ENCODE measurements at places on chromosomes 5 and 9.

DNA sequence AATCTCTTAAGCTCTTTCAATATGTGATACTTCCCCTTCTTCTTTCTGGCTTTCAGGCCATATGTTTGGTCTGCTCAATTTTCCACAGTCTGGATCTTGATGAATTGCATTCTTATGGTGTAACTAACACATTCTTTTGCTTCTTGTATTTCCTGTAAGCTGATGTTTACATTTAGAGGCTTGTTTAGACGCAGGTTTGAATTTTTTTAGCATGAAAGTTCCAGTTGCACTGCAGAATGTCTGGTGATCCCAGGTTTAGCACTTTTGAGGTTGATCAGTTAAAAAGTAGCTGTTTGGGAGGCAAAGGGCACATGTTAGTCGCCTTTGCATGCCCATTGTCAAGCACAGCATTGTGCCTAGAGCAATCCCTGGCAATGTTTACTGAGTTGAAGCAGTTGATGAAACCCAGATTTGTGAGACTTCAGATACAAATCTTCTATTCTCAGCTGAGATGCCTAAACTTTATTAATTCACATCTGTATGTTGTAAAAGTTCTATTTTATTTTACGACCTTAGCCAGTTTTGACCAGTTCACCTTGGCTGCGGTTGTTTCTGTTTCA is 59.6 kb upstream of the SPATA31C2 start:
- DNase-seq, result no peak

- no peak for DNase-seq
Observed at GRCh38 chr9:113755433-113755832, 120.7 kb upstream of the ZNF618 start.

- DNase-seq, result no peak
Observed at GRCh38 chr9:135098400-135099105, 11.1 kb downstream of the OLFM1 start.

DNA sequence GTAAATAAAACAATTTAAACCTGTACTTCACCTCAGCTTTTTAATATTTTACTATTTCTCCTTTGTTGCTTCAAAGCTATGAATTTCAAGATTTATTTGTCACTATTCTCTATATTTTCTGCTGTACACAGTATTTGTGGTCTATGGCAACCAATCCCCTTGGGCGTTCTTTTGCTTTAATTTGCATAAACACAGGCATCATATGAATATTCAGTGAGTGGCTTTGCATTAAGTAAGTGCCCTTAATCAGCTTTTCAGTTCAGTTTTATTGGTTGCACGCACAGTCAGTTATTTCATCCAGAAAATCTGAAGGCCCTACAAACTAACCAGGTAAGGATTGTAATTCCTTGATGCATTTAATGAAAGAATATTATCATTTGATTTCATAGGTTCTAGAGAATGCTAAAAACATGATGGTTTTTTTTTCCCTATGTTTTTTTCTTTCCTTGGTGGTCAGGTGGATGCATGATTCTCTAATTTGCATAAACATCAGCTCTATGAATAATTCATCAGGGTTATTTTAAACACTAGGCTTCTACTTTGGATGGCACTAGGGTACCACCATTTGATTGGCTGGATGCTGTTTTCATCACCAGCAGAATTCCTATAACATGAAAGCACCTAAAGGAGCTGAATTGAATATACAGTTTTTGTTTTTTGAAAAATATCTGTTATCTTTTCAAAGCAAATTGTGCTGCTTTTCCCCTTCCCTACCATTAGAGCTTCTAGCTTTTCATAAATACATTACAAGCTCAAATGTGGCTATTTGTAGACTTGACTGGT is 249.2 kb upstream of the CCNH start:
- DNase-seq, result no peak

DNA sequence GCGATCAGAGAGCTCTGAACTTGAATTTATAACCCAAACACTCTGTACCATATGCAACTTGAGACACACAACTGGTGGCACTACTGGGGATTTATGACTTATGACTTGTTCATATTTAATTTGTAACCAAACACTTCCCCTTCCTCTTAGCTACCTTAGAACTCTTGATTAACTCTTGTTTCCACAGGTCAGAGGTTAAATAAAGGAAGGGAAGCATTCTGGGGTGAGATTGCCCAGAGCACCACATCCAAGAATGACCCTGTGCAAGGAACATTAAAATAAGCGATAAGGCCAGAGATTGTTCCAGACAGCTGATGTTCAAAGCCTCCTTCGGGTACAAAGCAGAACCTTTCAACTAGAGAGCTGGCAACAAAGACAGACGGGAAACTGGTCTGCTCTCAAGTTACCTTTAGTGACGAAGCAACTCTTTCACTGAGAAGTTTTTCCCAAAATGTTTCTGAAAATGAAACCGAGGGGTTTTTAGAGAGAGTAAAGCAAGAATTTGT is 242.6 kb downstream of the DENND1A start:
- DNase-seq, result no peak

- DNase-seq, result no peak
Observed at GRCh38 chr9:98709968-98710965, 1.5 kb upstream of the GABBR2 start.

GRCh38 chr9:134139081-134139480 is 3.2 kb downstream of the WDR5 start:
- DNase-seq, result no peak

- DNase-seq, result no peak
Observed at GRCh38 chr5:77266291-77266690, 55.8 kb downstream of the PDE8B start.

DNA sequence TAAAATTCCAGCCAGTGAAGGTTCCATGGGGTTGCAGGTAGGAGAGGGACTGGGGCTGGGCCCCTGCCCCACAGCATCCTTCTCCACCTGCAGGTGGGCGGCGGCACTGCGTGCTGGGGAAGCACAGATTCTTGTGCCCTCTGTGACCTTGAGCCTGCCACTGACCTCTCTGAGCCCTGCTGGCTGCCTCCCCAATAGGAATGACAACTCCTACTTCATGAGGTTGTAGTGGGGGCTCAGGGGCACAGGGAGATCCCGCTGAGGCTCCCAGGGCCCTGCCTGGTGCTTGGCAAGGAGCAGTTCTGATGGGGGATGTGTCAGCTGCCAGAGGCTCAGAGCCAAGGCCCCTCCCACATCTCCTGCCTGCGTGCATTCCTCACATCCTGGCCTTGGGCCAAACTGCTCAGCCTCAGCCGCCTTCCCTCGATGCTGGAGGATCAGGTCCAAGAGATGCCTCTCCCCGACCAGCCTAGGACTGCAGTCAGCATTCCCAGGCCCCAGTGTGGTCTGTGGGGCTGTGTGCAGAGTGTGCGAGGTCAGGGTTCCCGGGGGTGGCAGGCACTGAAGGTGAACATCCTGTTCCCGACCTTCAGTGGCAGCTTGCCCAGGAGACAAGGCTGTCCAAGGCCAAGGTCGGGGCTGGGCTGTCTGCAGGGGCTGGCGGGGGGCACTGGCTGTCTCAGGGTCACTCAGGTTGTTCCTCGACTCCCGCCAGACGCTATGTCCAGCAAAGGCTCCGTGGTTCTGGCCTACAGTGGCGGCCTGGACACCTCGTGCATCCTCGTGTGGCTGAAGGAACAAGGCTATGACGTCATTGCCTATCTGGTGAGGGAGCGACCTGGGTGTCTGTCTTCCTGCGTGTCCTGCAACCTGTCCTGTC is 7.0 kb downstream of the ASS1 start:
- DNase-seq, result no peak

DNA sequence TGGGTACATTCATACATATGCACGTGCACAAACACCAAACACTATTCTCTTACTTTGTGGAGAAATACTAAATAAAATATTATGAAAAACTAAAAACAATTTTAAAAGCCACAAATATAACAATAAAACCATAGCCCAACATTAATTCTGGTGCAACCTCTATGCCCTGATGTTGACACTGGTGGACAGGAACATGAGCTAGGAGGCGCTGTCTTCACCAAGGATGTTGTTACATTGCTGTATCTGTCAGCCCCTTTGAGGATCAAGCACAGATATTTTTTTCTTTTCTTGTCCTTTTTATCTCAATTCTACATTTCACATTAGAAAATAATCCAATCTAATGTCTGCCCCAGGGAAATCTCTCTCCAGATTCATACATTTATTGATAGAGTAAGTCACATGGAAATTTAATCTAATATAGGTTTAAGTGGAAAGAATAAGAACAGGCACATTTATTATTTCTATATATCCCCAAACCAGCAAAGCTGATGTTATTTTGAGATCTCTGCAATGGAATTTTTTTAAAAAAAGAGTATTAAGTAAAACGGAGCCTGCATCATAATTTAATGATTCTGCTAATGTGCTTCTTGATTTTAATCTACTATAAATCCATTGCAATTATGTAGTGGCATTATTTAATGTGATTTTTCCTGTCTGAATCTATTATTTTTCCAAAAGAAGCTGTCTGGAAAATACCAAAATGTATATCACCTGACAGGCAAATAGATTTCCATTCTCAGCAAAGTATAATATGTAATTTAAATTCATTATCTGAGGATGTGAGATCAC is 716.5 kb downstream of the MTRR start:
- DNase-seq, result no peak

- no peak for DNase-seq
Observed at GRCh38 chr9:115328228-115328627, 210.3 kb upstream of the TNC start.

- DNase-seq, result no peak
Observed at GRCh38 chr5:55899344-55899743, 48.2 kb downstream of the IL31RA start.

DNA sequence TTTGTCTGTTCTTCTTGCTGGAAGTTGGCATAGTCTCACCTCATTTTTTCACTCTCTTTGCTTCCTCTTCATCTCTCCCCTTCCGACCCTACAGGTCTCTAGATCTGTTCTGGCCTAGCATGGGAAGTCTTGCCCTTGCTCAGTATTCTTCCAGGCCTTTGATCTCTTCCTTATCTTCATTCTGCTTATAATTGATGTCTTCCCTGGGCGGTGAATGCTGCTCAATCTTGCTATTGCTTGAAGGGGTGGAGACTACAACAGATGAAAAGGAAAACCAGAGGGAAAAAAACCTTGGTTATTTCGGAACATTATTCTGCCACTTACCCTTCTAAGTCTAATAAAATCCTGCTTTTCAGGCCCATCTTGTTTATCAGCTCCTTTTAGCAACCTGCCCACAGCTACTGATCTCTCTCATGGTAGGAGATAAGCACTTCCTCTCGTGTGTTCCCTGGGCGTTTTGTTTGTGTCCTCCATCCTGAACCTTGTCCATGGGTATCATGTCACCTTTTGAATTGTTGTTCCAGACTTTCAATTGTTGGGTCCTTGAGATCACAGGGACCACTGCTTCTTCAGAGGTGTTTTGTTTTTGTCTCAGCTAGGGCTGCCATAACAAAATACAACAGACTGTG is 375.6 kb downstream of the ADGRV1 start:
- no peak for DNase-seq

DNA sequence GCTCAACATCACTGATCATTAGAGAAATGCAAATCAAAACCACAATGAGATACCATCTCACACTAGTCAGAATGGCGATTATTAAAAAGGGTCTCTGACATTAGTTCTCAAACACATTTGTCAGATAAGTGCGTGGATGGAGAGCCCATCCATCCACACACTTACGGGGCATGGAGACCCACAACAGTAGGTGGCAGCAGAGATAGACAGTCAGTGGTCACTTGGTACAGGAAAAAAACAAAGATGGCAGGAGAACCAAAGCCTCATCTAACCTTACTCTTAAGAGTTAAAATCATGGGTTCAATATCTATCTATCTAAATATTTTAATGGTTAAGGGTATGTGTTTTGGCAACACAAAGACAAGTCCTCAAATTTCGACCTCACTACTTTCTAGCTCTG is 1378.7 kb upstream of the C9orf72 start:
- no peak for DNase-seq

- DNase-seq, result no peak
Observed at GRCh38 chr9:81578606-81579005, 110.7 kb downstream of the TLE1 start.

DNA sequence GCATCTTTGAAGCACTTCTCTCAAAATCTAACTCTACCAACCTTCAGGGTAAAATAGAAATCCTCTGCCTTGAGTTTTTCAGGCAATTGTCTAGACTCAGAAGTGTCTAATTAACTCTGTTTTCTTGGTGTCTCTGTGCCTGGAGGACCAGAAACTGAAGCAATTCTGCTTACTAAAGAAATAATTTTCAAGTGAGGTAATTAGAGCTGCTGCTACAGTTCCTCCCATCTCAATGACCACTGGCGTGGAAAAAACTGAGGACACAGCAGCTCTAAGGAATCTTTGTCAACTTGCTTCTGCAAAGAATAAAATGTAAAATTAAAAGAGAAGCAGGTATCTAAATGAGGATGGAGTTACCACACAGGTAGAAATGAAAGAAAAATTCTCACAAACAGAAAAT is 785.0 kb downstream of the PRELID2 start:
- DNase-seq, result no peak

- DNase-seq, result no peak
Observed at GRCh38 chr5:64634997-64635686, 55.2 kb upstream of the SHISAL2B start.

GRCh38 chr9:77964258-77964657 is 67.4 kb downstream of the GNAQ start:
- DNase-seq, result no peak

GRCh38 chr9:126532489-126532888 is 81.2 kb upstream of the LMX1B start:
- DNase-seq, result no peak

DNA sequence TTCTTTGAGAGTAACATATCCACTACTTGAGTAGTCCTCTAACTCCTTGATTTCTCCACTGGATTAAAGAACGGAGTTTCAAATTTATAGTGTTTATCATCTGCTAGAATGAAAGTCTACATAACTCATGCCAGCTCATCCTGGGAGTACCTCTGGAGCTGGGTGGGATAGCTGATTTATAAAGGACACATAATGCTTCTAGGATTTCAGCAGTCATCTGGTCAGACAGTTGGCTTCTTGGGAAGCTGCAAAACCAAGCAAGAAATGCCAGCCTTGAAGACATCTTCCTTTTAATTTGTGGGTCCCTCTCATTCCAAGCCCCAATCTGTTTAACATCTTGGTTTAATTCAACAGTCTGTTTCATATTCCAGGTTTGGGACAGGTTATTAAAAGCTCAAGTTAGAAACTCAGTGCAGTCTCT is 3.2 kb downstream of the GALNT10 start:
- no peak for DNase-seq

- no peak for DNase-seq
Observed at GRCh38 chr5:148177207-148177606, 8.9 kb downstream of the SPINK14 start.

- DNase-seq, result no peak
Observed at GRCh38 chr9:91682806-91683205, 259.2 kb upstream of the NFIL3 start.

- no peak for DNase-seq
Observed at GRCh38 chr9:108100571-108100970, 611.0 kb upstream of the KLF4 start.

Measured in stimulated activated CD8-positive, alpha-beta memory T cell treated with anti-CD3 and anti-CD28 coated beads, Interleukin-15, amount 100 ng/mL, for 48 hours (primary cell).